Cerebellar nuclear complex (tissue), 1 donor: ENCODE measurements at places on chromosomes 13 and 19.

DNA sequence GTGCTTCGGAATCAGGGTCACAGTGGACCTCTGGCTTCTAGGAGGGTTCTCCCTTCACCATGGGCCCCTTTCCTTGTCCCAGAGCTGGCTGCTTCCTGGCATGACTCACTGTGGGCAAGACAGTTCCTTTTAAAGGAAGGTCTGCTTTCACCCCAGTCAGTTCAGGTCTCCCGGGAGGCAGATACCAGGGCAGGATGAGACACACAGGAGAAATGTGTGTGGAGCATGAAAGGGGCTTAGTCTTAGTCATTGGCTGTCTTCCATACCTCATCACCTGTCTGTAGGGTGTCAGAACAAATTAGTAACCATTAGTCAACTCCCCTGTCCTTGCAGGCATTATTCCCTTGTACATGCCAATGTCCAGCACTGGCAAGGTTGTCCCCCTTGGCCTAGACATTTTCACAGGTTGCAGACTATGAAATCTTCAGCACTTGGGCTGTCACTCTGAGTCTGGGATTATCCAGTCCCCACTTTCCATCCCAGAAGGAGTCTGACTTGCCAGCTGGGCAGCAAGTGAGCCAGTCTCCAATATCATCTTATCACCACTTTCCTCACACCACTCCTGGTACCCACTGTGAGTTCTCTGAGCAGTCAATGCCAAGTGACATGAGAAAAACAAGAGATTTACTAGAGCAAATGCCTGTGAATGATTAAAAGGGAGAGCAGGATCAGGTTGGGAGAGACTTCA lies 76.8 kb upstream of the MEDAG start:
- no peak for DNase-seq

DNA sequence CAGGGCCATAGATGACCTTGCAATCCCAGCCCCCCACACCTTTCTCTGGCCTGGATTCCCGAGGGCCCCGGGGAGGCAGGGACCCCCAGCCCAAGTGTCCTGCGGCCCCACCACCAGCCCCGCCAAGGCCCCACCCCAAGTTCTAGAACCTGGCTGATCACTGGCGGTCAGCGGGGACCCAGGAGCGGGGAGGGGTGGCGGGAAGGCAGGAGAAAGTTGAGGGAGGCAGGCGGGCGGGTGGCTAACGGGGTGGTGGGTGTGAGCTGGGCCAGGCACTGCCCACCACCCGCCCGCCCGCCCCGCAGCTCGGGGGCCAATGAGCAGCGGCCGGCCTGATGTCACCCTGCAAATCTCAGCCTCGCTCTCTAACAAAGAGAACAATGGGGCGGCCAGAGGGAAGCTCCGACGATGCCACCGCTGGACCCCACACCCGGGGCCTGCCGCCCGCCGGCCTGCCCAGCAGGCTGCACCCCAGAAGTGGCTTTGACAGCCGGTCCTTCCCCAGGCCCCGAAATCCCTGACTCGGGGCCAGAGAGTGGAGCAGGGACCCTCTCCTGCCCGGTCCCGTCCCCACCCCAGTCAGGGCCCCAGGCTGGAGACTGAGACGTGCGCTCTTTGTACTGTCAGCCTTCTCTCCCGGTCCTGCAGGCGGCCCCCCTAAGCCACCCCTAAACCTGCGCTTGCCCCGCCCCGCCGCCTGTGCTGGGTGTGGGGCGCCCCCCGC lies 1.6 kb downstream of the MEX3D start:
- DNase-seq = no peak

- no peak for DNase-seq
These were observed 95.8 kb downstream of the WASF3 start for GRCh38 chr13:26653310-26653709.

DNA sequence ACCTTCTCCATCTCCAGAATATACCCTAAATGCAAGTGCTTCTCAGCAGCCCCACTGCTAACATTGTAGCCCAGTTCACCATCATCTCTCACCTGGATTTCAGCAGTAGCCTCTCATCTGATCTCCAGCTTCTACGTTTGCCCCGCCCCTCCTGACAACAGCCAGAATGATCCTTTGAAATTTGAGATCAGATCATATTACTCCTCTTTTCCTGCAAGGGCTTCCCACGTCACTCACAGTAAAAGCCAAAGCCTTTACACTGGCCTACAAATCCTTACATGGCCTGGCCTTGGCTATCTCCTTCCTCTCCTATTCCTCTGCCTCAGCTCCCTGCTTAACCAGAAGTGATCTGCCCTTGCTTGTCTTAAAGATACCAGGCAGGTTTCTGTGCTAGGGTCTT lies 94.3 kb upstream of the NBEA start:
- DNase-seq = no peak

- DNase-seq = no peak
These were observed 6.3 kb downstream of the MIDN start for GRCh38 chr19:1254530-1255185.

DNA sequence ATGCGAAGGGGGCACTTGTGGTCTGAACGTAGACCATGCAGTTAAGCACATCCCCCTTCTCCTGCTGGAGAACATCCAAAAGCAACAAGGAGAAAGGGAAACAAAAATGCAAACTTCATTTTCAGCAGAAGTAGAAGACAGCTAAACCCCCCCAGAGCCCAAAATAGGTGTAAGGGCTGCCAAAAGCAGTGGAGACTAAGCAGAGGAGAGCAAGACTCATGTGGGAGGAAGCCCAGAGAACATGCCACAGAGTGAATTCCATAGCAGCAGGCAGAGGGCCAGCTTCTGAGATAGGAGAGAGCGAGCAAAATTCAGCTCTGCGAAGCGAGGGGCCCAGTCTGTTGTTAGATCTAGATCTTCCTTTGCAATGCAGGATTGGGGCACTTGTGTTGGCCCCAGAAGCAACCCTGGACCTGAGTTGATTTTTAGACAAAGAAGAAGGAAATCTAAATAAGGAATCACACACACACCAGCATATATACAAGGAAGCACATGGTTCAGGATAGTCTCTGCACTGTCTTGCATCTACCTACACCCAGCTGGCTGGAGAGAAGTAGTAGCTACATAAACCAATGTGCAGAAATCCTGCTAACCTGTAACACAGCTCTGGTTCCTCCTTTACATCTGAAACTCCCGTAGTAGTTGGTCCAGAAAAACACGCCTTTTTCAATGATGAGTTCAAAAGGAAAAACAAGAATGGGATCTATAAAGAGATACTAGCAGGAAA lies 199.6 kb downstream of the SPRY2 start:
- DNase-seq = no peak

- DNase-seq = no peak
These were observed 55.1 kb downstream of the LMO7 start for GRCh38 chr13:75691183-75691582.

DNA sequence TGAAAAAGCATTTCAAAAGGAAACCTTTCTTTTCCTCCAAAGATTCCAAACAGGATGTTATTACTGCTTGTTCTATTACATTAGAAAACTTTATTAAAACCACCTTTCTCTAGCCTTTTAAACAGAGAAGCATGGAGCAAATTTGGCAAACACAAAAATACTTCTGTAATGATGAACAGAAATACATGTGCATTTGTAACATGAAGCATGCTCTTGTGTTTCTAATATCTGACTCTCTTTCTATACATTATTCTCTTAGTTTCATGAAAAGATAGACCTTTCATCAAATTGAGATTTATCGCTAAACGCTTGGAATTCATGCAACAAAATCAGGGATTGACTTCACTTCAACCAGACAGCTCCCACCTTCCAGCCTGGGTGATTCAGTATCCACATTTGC lies 152.8 kb upstream of the IRS2 start:
- DNase-seq = no peak

DNA sequence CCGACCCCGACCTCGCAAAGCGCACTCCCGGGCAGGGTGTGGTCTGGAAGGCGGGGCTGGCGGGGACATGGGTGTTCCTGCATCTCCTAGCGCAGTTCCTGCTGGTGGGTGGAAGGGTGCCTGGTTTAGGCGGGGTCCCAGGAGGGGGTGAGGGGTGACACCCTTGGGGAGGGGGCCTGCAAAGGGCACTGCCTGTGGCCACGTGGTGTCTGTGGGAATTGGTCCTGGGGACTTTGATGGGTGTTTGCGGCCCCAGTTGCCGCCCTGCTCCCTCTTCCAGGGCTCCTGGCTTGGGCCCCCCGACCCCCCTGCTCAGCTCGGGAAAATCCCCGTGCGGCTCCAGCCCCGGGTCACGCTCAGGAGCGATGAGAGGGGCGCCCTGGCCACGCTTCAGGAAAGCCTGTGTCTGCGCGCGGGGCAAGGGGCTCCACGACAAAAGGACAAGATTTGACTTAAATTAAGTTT lies 19.1 kb downstream of the WTIP start:
- DNase-seq = no peak

- DNase-seq = no peak
These were observed 43.8 kb upstream of the DCUN1D2 start for GRCh38 chr13:113534236-113534860.

DNA sequence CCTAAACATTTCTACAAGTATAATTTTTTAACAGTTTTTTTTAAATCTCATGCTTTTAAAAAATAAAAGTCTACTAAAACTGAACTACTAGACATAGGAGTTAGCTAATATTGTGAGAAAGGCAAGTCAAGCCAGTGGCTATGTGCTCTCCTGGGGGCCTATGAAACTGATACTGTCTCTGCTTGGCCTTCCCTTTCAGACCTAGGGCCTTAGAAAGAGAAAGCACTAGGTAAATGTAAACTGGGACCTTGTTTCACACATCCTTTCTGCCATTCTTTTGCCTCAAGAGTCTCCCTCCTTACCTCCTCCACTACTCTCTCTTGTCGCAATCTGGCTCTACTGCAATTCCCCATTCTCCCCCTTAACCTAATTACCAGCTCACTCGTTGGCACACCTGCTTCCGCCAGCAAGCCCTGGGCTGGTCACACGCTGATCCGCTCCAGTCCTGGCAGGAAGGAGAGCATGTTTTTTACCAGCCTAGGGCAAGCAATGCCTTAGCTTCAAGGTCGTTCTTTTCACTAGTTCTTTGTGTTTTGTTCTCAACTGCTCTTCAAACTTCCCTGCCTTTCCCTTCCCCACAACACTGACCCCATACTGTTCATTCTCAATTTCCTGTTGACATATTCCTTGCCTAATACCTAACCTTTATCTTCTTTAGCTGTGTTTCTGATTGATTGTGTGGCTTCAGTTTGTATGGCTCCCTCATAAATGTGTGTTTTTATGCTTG lies 23.1 kb downstream of the TBC1D4 start:
- DNase-seq = no peak

DNA sequence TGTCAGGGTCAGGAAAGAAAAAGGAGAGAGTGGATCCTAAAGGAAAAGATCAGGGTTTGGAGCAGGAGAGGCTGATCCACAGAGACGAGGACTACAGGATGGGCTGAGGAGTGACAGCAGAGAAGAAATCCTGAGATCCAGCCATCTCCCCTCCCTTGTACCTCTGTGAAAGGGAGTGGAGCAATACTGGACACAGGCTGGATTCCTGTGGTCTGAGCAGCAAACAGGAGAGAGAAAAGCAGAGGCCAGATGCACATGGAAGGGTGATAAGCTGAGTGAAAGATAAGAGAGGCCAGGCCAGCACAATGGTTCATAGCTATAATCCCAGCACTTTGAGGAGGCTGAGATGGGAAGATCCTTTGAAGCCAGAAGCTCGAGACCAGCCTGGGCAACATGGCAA lies 472.1 kb upstream of the TSHZ3 start:
- DNase-seq = no peak

GRCh38 chr19:532561-533363 lies 1.2 kb downstream of the CDC34 start:
- no peak for DNase-seq

- DNase-seq = no peak
These were observed 31.1 kb downstream of the TRPM4 start for GRCh38 chr19:49188626-49189200.

GRCh38 chr13:32707471-32707870 lies 121.2 kb downstream of the PDS5B start:
- no peak for DNase-seq

DNA sequence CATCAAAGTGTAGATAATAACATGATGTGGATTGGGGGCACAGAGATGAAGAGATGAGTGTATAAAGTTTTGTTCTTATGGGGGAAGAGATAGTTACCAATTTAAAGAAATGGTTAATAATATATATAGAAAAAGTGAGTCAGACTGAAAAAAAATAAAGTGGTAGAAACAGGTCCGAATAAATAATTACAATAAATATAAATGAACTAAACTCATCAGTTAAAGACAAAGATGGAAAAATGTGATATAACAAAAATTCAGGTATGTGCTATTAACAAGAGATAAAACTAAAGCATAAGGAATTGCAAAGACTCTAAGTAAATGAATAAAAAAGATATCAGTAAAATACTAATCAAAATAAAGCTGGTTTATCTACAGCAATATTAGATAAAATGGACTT lies 61.1 kb upstream of the KPNA3 start:
- DNase-seq = no peak

DNA sequence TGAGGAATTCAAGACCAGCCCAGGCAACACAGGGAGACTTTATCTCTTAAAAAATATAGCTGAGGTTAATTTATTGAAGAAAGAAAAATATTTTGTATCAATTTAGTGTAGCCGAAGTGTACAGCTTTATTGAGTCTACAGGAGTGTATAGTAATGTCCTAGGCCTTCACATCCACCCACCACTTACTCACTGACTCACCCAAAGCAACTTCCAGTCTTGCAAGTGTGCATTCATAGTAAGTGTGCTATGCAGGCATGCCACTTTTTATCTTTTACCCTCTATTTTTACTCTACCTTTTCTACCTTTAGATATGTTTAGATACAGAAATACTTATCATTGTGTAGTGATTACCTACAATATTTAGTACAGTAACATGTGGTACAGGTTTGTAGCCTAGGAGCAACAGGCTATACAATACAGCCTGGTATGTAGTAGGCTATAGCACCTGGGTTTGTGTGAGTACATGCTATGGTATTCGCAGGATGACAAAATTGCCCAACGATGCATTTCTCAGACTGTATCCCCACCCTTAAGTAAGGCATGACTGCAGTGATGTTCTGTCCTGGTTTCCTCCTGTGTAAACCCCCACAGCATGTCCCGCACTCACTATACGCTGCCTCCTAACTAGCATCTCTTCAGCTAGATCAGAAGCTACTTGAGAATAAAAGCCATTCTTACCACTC lies 15.3 kb upstream of the ATP12A start:
- DNase-seq = no peak

GRCh38 chr13:29887686-29888085 lies 37.3 kb upstream of the UBL3 start:
- no peak for DNase-seq

DNA sequence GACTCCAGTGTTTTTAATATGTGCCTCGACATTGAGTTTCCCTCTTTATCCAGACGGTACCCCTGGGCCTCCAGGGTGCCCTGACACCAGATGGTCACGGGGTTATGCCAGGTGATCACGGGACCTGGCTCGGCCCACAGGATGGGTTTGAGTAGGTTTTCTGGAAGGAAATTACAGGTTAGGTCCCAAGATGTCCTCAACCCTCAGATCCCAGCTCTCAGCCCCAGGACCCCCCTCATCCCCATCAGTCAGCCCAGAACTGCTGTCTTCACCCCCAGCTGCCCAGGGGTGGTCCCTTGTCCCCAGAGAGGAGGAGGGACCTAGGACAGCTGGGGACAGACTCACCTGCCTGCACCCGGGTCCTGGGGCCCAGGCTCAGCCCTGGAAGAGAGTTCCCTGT lies 441 bp downstream of the LILRA4 start:
- DNase-seq = no peak
